ENCODE measurements at places on chromosomes 5 and 9.

DNA sequence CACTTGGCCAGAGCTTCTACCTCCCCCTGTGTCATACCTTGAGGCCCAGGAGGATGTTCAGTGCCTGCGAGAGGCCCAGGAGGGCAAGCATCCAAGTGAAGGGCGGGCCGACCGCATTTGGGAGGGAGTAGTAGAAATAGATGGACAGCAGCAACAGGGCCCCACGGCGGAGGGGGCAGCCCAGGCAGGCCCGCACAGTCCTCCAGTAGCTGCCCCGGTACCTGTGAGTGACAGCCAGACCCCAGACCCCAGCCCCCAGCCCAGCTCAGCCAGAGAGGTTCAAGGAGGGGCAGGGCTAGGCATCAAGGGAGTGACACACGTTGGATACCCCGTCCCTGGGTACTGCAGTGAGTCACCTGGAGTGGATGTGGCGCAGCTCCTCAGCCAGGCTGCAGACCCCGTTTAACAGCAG is 1.4 kb downstream of the STING1 start:
- DNase-seq: no peak

GRCh38 chr9:115629879-115630840 is 512.2 kb upstream of the TNC start:
- no peak for DNase-seq

GRCh38 chr5:40983781-40984180 is 74.5 kb downstream of the C7 start:
- DNase-seq: no peak

GRCh38 chr9:74946686-74947085 is 6.0 kb downstream of the C9orf40 start:
- no peak for DNase-seq

Data from cortex of kidney (tissue), 1 donor.